ENCODE measurements at places on chromosomes 6 and 20.

DNA sequence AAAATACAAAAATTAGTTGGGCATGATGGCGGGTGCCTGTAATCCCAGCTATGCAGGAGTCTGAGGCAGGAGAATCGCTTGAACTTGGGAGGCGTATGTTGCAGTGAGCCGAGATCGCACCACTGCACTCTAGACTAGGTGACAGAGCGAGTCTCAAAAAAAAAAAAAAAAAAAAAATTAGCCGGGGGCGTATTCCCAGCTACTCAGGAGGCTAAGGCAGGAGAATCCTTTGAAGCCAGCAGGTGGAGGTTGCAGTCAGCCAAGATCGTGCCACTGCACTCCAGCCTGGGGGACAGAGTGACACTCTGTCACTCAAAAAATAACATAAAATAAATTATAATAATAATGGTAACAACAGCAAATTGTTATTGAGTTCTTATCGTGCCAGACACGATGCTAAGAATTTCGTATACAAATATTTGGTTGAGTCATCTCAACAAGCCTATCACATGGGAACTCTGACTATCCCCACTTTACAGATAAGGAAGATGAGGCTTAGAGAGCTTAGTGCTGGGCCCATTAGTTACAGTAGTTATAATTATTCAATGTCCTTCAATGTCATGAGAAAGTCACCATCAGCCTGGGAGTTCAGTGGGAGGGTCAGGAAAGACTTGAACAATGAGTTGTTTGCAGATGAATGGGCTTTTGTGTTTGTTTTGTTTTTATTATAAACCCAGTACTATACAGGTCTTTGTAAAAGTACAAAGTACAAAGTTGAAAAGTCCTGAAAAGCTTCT, 19.4 kb downstream of the C6orf15 start:
- DNase-seq, result no peak

- DNase-seq, result no peak
Observed at GRCh38 chr20:60372275-60372674, 414.1 kb downstream of the CDH26 start.

DNA sequence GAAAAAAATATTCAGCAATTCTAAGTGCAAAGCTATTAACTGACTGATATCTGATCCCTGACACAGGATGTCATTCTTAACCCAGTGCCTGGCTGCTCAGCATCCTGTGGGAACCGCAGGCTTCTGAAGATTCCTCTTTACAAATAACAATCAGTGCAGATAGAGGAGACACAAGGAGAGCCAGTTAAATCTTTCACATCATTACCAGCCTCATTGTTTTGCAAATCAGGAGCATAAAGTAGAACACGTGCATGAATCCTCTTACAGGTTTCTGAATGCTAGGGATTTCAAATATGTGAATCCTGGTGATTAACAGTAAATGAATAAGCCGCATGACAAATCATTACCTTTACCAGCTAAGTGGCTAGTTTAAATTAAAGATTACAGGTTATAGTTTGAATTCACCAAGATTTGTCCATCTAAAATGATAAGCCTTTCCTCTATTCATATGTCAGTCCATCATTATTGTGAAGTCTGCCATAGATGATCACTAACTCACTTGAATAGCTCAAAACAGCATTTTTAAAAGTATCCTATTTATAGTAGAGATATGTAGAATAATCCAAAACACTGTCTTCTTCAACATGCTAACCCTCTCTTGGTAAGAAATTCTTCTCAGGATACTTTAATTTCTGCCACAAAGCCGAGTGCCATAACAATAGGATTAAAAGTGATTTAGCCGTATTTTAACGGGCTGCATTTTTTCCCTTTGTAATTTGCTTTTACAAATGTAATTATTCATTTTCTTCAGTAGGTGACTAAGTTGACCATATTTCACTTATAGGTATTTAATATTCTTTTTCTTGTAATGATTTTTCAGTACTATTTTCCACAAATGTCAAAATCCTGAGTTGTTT, 367.3 kb upstream of the EPHA7 start:
- no peak for DNase-seq

GRCh38 chr6:19558201-19558600, 279.0 kb upstream of the ID4 start:
- DNase-seq, result no peak

- DNase-seq, result no peak
Observed at GRCh38 chr6:85135376-85136094, 314.3 kb upstream of the NT5E start.

Measured in activated CD4-positive, alpha-beta T cell treated with anti-CD3 and anti-CD28 coated beads, Interleukin-2, amount 50 U/mL, for 1 hour (primary cell).